ENCODE measurements at places on chromosomes 13 and 19. TPM values are rescaled to one million over a fixed set of nuclear protein-coding genes. Genes with fewer than 3 reads are reported as not detected.

The LGALS4 gene
- total RNA-seq: 0.88 TPM

The RASGRP4 gene
- total RNA-seq: 1.6 TPM

GRCh38 chr13:49690133-49690994, 922 bp downstream of the EBPL start:
- H3K4me3 ChIP-seq: peak overlapping the region; percentile 96
- no peaks in the 10 kb centered on the region for H3K36me3 ChIP-seq
- no peaks in the 10 kb centered on the region for H3K27me3 ChIP-seq
- DNase-seq: no peak
- H3K27ac ChIP-seq: peak overlapping the region; percentile 93
- H3K4me1 ChIP-seq: no peaks in the 10 kb centered on the region

GRCh38 chr19:11198769-11199424, 1.6 kb upstream of the KANK2 start:
- H3K4me1 ChIP-seq: peaks cover 6% of the 10 kb centered on the region
- peak overlapping the region; percentile 91 for H3K27ac ChIP-seq
- H3K27me3 ChIP-seq: no peaks in the 10 kb centered on the region
- no peak overlapping the region for H3K4me3 ChIP-seq
- H3K36me3 ChIP-seq: no peaks in the 10 kb centered on the region

DNA sequence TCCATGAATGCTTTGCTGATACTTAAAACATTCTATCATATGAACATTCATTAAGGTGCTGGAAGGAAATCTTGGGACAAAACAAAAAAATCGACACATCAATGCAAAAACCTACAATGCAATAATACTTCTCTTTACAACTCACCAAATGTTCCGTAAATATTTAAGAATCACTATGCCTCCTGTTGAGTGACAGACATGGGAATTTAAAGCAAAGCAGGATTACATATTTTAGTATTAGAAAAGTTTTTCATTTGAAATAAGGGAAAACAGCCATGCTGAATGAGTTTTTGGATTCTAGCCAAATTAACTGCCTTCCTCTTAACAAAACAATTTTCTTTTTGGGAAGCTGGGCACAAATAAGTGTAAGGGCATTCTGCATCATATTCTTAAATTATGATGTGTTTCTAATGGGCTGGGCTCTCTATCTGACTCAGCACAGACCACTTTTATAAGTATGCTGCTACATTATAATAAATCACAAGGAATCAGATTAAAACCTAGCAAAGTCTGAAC, 93.7 kb downstream of the RBM26 start:
- H3K27ac ChIP-seq: no peak overlapping the region
- no peak for DNase-seq
- no peak overlapping the region for H3K4me3 ChIP-seq
- no peaks in the 10 kb centered on the region for H3K36me3 ChIP-seq
- H3K27me3 ChIP-seq: no peaks in the 10 kb centered on the region

The TICAM1 gene
- 4.7 TPM for total RNA-seq

GRCh38 chr13:104297075-104297474, 1230.9 kb upstream of the SLC10A2 start:
- no peak overlapping the region for H3K27ac ChIP-seq
- H3K27me3 ChIP-seq: no peaks in the 10 kb centered on the region
- DNase-seq: no peak
- H3K4me1 ChIP-seq: no peaks in the 10 kb centered on the region
- H3K36me3 ChIP-seq: no peaks in the 10 kb centered on the region

- H3K4me1 ChIP-seq: no peaks in the 10 kb centered on the region
- no peak overlapping the region for H3K4me3 ChIP-seq
- no peak overlapping the region for H3K27ac ChIP-seq
- no peak for DNase-seq
These were observed 89.3 kb downstream of the DIAPH3 start for GRCh38 chr13:60074397-60074796.

The IL4I1 gene
- total RNA-seq: 2.2 TPM

GRCh38 chr13:33388286-33388998, 102.9 kb upstream of the STARD13 start:
- no peaks in the 10 kb centered on the region for H3K27me3 ChIP-seq
- no peaks in the 10 kb centered on the region for H3K36me3 ChIP-seq
- no peak overlapping the region for H3K27ac ChIP-seq
- no peaks in the 10 kb centered on the region for H3K4me1 ChIP-seq
- no peak overlapping the region for H3K4me3 ChIP-seq

The FBXO27 gene
- total RNA-seq: 7.2 TPM

The RGL3 gene
- total RNA-seq: 9.8 TPM

The ZNF534 gene
- not detected for total RNA-seq

- no peak for DNase-seq
- no peak overlapping the region for H3K27ac ChIP-seq
- H3K4me1 ChIP-seq: no peaks in the 10 kb centered on the region
- H3K27me3 ChIP-seq: no peaks in the 10 kb centered on the region
- H3K4me3 ChIP-seq: no peak overlapping the region
These were observed 883.4 kb downstream of the DIAPH3 start for GRCh38 chr13:59280297-59280696.

The TMEM38A gene
- 3.1 TPM for total RNA-seq

DNA sequence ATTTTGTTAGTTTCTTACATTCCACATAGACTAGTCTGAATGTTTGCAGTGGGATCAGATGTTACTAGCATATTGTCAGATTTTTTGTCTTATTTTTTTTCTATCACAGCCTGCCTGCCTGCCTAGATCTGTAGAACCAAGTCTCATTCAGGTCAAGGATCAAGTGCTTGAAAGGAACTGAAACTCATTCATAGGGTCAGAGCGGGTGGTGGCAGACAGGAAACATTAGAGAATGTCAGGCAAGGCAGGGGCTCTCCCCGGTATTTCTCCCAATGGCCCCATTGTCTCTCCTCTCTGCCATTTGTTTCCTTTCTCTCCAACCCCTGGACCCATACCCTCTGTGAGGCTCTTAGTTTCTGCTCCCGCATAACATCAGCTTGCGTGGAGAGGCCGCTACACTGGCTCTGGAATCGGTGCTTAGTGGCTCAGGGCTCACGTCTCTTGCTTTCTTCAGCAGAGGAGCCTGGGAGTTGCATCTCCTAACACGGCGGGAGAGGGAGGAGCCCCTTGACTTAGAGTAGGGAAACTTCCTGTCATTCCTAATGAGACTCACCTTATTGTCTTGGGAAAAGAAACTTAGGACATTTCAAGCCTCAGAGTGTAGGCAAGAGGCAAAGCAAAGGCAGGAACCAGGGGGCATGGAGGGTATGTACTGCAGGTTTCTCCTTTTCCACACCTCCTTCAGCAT, 35.6 kb upstream of the SPATA13 start:
- no peak overlapping the region for H3K4me3 ChIP-seq
- no peaks in the 10 kb centered on the region for H3K27me3 ChIP-seq
- no peaks in the 10 kb centered on the region for H3K36me3 ChIP-seq
- DNase-seq: no peak
- no peak overlapping the region for H3K27ac ChIP-seq

GRCh38 chr13:94122300-94122915, 357.1 kb downstream of the DCT start:
- H3K27ac ChIP-seq: no peak overlapping the region
- no peaks in the 10 kb centered on the region for H3K27me3 ChIP-seq
- DNase-seq: no peak
- no peaks in the 10 kb centered on the region for H3K4me1 ChIP-seq

The ZNF723 gene
- not detected for total RNA-seq

DNA sequence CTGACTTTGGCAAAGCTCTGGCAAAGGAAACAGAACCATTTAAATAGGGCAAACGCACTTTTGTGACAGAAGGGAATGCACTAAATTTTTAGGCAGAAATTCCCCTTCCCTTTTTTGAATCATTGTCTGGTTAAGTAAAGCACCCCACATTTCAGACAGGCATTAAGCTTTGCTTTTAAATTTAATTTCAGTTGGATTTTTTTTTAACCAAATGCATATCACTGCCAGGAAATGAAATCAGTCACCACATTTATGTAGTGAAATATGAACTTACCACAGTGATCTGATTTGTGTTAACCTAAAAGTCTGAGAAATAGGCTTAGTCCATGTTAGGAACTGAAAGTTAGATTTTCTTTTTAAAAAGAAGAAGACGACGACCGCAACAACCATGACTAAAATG, 10.8 kb downstream of the GPR183 start:
- H3K27ac ChIP-seq: no peak overlapping the region
- no peaks in the 10 kb centered on the region for H3K4me1 ChIP-seq
- H3K36me3 ChIP-seq: no peaks in the 10 kb centered on the region

- H3K36me3 ChIP-seq: no peaks in the 10 kb centered on the region
- DNase-seq: no peak
- H3K27ac ChIP-seq: no peak overlapping the region
- no peaks in the 10 kb centered on the region for H3K4me1 ChIP-seq
- no peaks in the 10 kb centered on the region for H3K27me3 ChIP-seq
- H3K4me3 ChIP-seq: no peak overlapping the region
These were observed 194.1 kb downstream of the KLF12 start for GRCh38 chr13:73940098-73940497.

DNA sequence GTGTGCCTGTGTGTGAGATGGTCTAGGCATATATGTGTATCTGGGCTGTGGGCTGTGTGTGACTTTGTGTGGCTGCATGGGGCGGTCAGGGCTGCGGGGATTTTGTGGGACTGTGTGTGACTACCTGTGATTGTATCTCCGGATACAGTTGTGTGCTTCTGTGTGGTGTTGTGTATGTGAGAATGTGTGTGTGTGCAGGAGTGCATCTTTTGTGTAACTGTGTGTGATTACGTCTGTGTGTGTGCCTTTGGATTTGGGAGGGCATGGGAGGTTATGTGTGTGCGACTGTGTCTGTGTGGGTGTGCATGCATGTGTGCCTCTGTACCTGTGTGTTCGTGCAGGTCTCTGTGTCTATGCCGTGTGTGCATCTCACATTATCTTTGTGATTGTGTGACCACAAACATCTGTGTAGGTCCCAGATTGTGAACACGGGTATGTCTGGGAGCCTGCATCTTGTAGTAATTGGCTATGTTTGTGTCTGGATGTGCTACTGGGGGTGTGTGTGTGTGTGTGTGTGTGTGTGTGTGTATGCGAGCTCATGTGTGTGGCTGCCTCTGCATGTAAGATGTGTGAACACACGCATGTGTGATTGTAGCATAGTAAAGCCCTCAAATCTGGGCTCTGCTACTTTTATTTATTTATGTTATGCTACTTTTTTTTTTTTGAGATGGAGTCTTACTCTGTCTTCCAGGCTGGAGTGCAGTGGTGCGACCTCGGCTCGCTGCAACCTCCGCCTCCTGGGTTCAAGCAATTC, 7.6 kb downstream of the EHD2 start:
- no peak overlapping the region for H3K4me3 ChIP-seq
- no peak for DNase-seq
- H3K36me3 ChIP-seq: no peaks in the 10 kb centered on the region
- peak overlapping the region; percentile 88 for H3K27ac ChIP-seq
- H3K4me1 ChIP-seq: peaks cover 6% of the 10 kb centered on the region

GRCh38 chr19:47699360-47699917, 13.8 kb upstream of the EHD2 start:
- no peaks in the 10 kb centered on the region for H3K27me3 ChIP-seq
- no peak overlapping the region for H3K4me3 ChIP-seq
- DNase-seq: no peak

DNA sequence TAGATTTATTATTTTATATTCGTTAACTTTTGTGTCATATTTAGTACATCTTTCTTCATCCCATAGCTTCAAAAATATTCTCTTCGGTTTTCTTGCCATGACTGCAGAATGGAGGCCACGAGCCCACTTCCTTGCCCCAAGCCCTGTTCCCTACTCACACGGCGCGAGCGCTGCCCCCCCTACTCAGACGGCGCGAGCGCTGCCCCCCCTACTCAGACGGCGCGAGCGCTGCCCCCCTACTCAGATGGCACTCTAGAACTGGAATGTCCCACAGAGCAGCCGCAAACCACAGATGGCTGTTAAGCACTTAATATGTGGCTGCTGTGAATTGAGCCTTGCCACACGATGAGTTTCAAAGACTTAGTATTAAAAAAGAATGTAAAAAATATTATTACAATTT, 102.2 kb upstream of the PEG3 start:
- H3K4me3 ChIP-seq: no peak overlapping the region
- no peaks in the 10 kb centered on the region for H3K36me3 ChIP-seq
- peaks cover 5% of the 10 kb centered on the region for H3K27me3 ChIP-seq
- no peak for DNase-seq

The RFPL4A gene
- not detected for total RNA-seq

The SPRED3 gene
- total RNA-seq: 0.16 TPM

GRCh38 chr13:73781384-73781783, 352.8 kb downstream of the KLF12 start:
- DNase-seq: no peak
- no peaks in the 10 kb centered on the region for H3K36me3 ChIP-seq
- H3K4me1 ChIP-seq: no peaks in the 10 kb centered on the region
- no peak overlapping the region for H3K4me3 ChIP-seq
- H3K27ac ChIP-seq: no peak overlapping the region
- no peaks in the 10 kb centered on the region for H3K27me3 ChIP-seq

DNA sequence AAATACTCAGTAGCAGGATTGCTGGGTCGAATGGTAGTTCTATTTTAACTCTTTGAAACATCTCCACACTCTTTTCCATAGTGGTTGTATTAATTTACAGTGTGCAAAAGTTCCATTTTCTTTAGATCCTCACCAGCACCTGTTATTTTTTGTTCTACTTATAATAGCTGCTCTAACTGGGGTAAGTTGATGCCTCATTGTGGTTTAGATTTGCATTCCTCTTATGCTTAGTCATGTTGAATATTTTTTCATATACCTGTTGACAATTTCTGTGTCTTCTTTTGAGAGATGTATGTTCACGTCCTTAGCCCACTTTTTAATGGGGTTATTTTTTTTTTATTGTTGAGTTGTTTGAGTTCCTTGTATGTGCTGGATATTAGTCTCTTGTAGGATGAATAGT, 144.6 kb downstream of the NBEA start:
- no peaks in the 10 kb centered on the region for H3K27me3 ChIP-seq
- no peak for DNase-seq
- no peaks in the 10 kb centered on the region for H3K36me3 ChIP-seq
- no peaks in the 10 kb centered on the region for H3K4me1 ChIP-seq

- H3K27me3 ChIP-seq: no peaks in the 10 kb centered on the region
- no peak overlapping the region for H3K4me3 ChIP-seq
- H3K27ac ChIP-seq: no peak overlapping the region
- H3K4me1 ChIP-seq: no peaks in the 10 kb centered on the region
- no peak for DNase-seq
- no peaks in the 10 kb centered on the region for H3K36me3 ChIP-seq
These were observed 62.7 kb upstream of the LSM14A start for GRCh38 chr19:34109596-34109995.

- H3K27me3 ChIP-seq: no peaks in the 10 kb centered on the region
- H3K36me3 ChIP-seq: no peaks in the 10 kb centered on the region
- no peak overlapping the region for H3K27ac ChIP-seq
- no peaks in the 10 kb centered on the region for H3K4me1 ChIP-seq
- no peak overlapping the region for H3K4me3 ChIP-seq
- no peak for DNase-seq
These were observed 14.4 kb upstream of the ERICH6B start for GRCh38 chr13:45629940-45630339.
